ENCODE measurements at places on chromosomes 4 and X.

DNA sequence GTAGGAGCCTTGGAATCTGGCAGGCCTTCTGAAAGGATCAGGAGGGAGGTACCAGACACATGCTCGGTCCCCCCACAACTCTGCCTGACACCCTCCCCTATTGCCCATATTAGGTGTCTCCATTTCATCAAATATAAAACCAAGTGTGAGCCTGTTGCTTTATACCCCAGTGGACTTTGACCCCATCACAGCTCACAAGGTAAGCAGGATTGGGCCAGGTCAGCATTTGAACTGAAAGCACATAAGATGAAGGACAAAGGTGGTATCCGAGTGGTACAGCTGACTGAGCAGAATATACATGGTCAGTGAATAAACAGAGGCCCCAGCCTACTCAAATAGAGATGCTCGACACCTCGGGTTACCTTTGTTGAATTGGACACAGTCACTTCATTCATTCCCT is 20.0 kb downstream of the SLC25A43 start:
- no peak for DNase-seq

DNA sequence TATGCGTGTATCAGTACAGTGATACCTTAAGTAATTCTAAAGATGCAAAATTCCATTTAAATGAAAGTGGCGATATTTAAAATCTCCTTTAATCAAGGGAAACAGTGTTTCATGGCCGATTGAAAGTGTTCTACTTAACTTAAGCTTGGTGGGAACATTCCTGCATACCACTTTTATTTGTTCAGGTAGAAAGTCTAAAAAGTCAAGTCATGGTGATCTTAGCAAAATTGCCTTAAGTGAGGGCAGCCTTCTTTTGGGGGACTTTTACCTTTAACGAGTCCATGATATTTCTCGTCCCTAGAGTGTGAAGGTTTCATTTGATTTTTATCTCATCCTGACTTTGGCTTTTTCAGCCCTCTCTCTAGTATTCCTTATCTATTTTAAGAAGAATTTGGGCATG is 149.2 kb downstream of the KDM6A start:
- DNase-seq, result no peak

GRCh38 chrX:155113097-155113496 is 41.8 kb downstream of the BRCC3 start:
- no peak for DNase-seq

DNA sequence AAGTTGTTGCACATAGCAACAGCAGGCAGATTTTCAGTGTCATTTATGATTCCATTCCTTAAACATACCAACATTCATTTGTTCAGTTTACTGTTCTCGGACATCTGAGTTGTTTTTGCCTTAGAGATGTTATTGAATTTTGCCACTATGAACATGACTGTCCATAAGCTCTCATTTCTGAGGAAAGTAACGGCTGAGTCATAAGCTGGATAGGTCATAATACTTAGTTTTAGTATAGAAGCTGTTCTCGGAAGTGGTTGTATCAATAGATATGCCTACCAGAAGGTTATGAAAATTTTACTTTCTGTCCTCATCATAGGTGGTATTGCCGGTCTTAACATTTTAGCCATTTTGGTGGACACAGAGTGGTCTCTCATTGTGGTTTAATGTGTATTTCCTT is 157.1 kb upstream of the CLNK start:
- DNase-seq, result no peak

GRCh38 chrX:137574102-137574783 is 8.3 kb downstream of the ZIC3 start:
- DNase-seq, result no peak

DNA sequence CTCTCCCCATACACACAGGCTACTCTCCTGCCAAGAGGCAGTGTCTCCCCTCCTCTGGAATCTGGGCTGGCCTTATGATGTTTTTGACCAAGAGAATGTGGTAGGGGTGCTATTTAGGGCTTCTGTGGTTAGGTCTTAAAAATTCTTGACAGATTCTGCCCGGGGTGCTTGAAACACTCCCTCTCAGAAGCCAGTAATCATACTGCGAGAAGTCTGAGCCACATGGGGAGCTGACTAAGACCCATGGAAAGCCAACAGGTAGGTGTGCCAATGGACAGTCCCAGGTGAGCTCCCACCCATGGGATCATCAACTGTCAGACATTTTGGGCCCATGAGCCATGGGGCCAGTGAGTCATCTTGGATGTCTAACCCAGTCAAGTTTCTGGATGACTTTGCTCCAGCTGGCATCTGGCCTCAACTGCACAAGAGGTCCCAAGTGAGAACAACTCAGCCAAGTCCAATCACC is 315.7 kb downstream of the FBXW7 start:
- DNase-seq, result no peak

DNA sequence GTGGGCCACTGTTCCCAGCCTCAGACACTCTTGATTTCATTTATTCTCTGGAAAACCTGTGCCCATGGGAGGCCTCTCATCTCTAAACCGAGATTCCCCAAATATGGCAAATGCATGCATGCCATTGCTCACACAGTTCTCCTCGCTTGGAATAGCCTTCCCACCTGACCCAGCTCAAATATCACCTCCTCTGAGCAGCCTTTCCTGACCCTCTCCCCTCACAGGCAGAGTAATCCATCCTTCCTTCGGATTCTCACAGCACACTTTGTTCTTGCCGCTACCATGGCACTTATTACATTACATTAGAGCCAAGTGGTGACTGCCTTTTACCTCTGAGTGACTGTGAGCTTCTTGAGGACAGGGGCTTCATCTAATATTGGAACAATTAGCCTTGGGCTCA is 209.5 kb downstream of the HS6ST2 start:
- DNase-seq, result no peak
